ENCODE measurements at places on chromosomes 11 and 22.

- DNase-seq, result no peak
Measured at GRCh38 chr11:92762121-92762540, 207.3 kb upstream of the MTNR1B start.

GRCh38 chr22:39663751-39664150, 93.2 kb downstream of the CACNA1I start:
- no peak for DNase-seq

GRCh38 chr11:68309621-68310185, 2.7 kb upstream of the LRP5 start:
- no peak for DNase-seq

- DNase-seq, result no peak
Measured at GRCh38 chr22:34855471-34855870, 210.5 kb upstream of the ISX start.

- no peak for DNase-seq
Measured at GRCh38 chr11:14288189-14288935, 70.6 kb downstream of the RRAS2 start.

- DNase-seq, result no peak
Measured at GRCh38 chr11:103368145-103368544, 258.9 kb downstream of the DYNC2H1 start.

- DNase-seq, result no peak
Measured at GRCh38 chr11:57586711-57587245, 10.7 kb upstream of the SERPING1 start.

DNA sequence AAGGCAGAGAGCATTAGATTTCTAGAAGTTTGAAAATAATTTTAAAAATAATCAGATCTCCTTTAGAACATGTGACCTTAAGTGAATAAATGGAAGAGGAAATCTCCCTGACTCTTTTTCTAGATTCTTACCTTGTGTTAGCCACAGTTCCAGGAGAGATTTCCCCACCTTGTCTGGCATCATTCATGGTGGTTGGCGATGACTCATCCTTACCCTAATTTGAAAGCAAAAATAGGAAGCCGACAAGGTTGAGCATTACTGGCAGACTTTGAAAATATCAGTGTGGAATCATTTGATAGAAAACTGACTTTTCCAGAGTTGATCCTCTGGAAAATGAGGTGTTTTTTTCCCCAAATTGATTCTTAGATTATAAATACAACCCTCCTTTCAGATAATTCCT, 48.1 kb downstream of the CNTN5 start:
- no peak for DNase-seq

- no peak for DNase-seq
Measured at GRCh38 chr11:65589444-65590239, 6.0 kb downstream of the KCNK7 start.

- no peak for DNase-seq
Measured at GRCh38 chr11:14273895-14274294, 85.1 kb downstream of the RRAS2 start.

Data from stimulated activated effector memory CD8-positive, alpha-beta T cell treated with anti-CD3 and anti-CD28 coated beads, Interleukin-12 subunit alpha, Interleukin-12 subunit beta, amount 100 ng/mL, for 72 hours (primary cell).